ENCODE measurements at places on chromosomes 7 and 10.
A peak's percentile ranks its signal among the peaks of the same experiment; 100 is the strongest.

- DNase-seq, result no peak
- no peak overlapping the region for H3K4me3 ChIP-seq
- H3K36me3 ChIP-seq, result no peaks in the 10 kb centered on the region
- no peaks in the 10 kb centered on the region for H3K27me3 ChIP-seq
- no peak overlapping the region for H3K27ac ChIP-seq
Measured at GRCh38 chr10:116015583-116016333, 257.2 kb downstream of the GFRA1 start.

DNA sequence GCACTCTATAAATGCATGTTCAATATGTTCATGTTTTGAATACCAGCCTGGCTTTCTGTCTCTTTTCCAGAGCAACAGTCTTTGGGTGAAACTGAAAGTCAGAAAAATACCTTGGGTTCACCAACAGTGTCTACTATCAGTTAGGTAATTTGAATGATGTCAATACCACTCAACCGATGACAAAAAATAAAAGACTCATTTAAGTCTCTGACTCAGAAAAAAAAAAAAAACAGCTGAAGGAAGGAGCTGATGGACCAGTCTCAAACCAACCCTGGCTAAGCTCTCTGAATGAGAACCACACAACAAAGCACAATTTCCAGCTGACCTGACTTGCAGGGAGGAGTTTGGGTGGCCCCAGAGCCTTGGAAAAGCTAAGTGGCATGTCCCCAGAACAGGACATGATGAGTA lies 42.5 kb downstream of the ABLIM1 start:
- H3K4me3 ChIP-seq, result no peak overlapping the region
- no peak overlapping the region for H3K27ac ChIP-seq
- no peak for DNase-seq
- H3K27me3 ChIP-seq, result no peaks in the 10 kb centered on the region
- peaks cover 20% of the 10 kb centered on the region for H3K4me1 ChIP-seq
- H3K36me3 ChIP-seq, result no peaks in the 10 kb centered on the region

DNA sequence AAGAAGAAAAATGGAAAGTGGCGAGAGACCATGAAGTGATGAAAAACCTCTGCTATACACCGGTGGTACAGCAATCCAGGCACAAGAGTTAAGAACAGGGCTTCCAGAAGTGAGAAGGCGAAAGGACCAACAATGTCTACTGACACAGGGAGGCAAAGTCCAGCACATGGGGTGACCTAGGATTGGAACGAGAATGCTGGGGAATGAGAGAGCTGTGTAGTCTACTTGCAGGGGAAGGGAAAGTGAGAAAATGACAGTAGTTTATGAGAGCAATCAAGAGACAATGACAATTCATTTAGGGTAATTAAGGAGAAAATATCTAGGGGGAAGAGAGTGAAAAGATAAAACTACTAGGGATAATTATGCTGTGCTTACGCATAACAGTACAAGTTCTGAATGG lies 169.2 kb downstream of the SLC25A13 start:
- H3K27ac ChIP-seq, result no peak overlapping the region
- H3K27me3 ChIP-seq, result no peaks in the 10 kb centered on the region
- no peak overlapping the region for H3K4me3 ChIP-seq
- H3K4me1 ChIP-seq, result no peaks in the 10 kb centered on the region
- no peaks in the 10 kb centered on the region for H3K36me3 ChIP-seq
- no peak for DNase-seq

- no peak overlapping the region for H3K4me3 ChIP-seq
- H3K27ac ChIP-seq, result no peak overlapping the region
- no peaks in the 10 kb centered on the region for H3K4me1 ChIP-seq
- H3K27me3 ChIP-seq, result no peaks in the 10 kb centered on the region
- H3K36me3 ChIP-seq, result no peaks in the 10 kb centered on the region
Measured at GRCh38 chr7:87057210-87057609, 2.2 kb downstream of the ELAPOR2 start.

DNA sequence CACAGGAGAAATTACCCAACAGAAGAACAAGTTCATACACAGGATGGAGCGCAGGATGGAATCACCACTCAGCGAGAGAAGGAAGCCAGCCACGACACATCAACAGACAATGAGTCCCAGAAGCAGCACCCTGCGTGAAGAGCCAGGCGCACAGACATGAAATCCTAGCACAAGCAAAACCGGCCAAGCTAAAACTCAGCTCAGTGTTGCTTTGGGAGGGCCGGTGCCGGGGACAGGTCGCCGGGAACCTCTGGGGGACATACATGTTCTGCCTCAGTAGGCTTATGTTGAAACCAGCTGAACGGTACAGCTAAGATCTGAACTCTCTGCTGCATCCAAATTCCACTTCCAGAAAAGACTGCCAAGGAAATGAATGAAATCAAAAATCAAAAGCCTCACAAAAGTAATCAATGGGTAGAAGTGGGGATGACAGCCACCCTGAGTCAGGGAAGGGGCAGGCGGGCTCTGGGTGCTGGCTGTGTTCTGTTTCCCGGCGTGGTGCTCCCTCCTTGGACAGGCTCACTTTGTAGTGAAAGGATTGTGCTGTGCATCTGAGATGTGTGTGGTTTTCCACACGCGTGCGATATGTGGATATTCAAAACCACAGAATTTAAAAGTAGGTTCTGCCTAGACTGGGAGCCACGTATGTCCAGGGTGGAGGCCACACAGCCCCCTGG lies 114.7 kb downstream of the PDGFA start:
- H3K36me3 ChIP-seq, result no peaks in the 10 kb centered on the region
- DNase-seq, result no peak
- no peaks in the 10 kb centered on the region for H3K27me3 ChIP-seq
- H3K27ac ChIP-seq, result no peak overlapping the region
- no peak overlapping the region for H3K4me3 ChIP-seq

DNA sequence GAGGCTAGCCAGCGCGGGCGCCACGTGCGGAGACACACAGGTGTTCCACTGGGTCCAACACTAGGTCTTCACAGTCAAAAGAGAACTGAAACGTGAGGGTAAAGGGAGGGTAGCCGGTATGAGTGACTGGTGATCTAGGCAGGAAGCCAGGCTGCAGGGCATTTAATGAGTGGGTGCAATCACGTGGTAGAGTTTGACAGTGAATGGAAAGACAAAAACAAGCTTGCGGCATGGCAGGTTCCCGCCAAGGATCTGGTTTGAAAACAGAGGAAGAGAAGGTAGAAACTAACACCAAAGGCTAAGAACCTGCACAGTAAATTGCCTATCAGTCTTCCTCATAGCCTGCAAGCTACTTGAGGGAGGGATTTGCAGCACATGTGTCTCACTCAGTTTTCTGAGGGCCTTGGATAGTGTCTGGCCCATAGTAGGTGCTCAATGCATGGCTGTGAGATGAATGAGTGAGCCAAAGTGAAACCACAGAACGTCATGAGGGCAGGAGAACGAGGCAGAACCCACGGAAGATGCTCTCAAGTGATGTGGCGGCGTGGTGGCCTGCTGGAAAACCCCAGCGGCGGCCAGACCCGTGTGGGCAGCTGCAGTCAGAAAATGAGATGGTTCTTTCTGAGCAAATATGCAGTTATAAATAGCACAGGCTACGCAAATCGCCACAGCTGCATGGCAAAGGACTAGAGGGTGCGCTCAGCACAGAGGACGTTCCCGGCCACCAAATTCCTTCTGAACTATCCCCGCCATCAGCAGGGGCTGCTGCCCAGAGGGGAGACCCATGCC lies 183.6 kb upstream of the NFE2L3 start:
- no peaks in the 10 kb centered on the region for H3K27me3 ChIP-seq
- H3K4me1 ChIP-seq, result no peaks in the 10 kb centered on the region
- no peak for DNase-seq
- H3K27ac ChIP-seq, result peak overlapping the region; percentile 58
- H3K36me3 ChIP-seq, result no peaks in the 10 kb centered on the region

- H3K27me3 ChIP-seq, result no peaks in the 10 kb centered on the region
- H3K27ac ChIP-seq, result peak overlapping the region; percentile 92
- H3K4me1 ChIP-seq, result no peaks in the 10 kb centered on the region
- H3K36me3 ChIP-seq, result no peaks in the 10 kb centered on the region
- DNase-seq, result peak; percentile 72
Measured at GRCh38 chr7:154928136-154929005, 74.6 kb downstream of the PAXIP1 start.

DNA sequence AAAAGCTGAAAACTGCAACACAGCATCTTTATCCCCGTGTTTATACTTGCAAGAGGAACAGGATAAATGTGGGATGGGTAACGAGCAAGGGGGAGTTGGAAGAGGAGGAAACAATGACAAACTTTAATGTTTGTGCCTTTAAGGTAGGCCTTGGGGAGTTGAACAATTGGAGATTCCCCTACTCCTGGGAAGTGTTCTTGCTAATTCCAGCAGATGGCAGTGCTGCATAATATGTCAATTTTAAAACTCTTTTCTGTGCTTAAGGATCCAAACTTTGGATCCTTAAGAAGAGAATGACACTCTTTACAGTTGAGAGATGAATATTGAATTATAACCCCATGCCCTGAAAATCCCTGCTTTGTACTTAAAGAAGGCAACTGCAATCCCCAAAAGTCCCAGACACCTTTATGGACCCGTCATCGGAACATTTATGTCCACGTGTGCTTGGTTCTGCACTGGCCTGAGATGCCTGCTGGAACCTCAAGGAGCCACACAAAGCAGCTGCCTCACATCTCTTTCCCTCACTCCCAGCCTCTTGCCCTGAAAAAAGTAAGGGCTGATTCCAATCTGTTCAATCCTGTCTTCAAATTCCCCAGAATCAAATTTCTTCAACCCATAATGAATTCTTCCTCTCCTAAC lies 12.0 kb downstream of the IFIT5 start:
- no peaks in the 10 kb centered on the region for H3K4me1 ChIP-seq
- H3K27ac ChIP-seq, result no peak overlapping the region
- no peaks in the 10 kb centered on the region for H3K36me3 ChIP-seq
- no peak for DNase-seq
- no peaks in the 10 kb centered on the region for H3K27me3 ChIP-seq

GRCh38 chr7:143434660-143435059 lies 8.6 kb upstream of the TAS2R60 start:
- H3K4me1 ChIP-seq, result peaks cover 9% of the 10 kb centered on the region
- no peak for DNase-seq
- H3K4me3 ChIP-seq, result no peak overlapping the region
- H3K36me3 ChIP-seq, result no peaks in the 10 kb centered on the region
- no peaks in the 10 kb centered on the region for H3K27me3 ChIP-seq

All from Peyer's patch (tissue), 4 donors.